ENCODE measurements at places on chromosomes 12 and 14.

DNA sequence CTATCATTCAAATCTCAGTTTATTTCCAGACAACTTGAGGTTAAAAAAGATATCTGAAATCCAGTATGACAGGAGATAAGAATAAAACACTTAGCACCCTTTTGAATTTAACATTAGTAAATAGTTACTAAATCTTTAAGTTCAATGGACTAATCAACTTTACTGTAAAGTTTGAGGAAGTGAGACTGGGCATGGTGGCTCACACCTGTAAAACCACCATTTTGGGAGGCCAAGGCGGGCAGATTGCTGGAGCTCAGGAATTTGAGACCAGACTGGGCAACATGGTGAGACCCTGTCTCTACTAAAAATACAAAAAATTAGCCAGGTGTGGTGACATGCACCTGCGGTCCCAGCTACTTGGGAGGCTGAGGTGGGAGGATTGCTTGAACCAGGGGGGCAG lies 40.3 kb upstream of the CERS5 start:
- DNase-seq: no peak

DNA sequence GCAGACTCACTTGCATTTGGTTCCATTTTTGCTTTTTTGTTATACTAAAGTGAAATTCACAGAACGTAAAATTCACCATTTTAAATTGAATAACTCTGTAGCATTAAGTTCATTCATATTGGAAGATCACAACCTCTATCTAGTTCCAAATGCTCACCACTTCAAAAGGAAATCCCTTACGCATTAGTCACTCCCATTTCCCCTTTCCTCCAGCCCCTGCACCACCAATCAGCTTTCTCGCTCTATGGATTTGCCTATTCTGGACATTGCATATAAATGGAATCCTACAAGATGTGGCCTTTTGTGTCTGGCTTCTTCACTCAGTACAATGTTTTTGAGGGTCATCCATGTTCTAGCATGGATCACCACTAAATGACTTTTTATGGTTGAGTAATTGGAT lies 294.5 kb downstream of the KSR2 start:
- DNase-seq: no peak

DNA sequence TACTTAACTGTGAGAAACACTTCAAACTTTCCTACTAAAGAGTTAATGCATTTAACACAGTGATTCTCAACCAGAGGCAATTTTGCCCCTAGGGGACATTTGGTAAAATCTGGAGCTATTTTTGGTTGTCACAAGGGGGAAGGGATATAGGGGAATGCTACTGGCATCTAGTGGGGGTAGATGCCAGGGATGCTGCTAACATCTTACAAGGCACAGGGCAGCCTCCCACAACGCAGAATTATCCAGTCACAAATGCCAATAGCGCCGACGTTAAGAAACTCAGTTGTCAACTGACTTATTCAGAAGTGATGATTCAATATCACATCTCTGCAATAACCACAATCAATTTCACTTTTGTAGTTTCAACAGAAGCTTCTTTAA lies 2.0 kb downstream of the EEA1 start:
- DNase-seq: peak; percentile 84

GRCh38 chr12:91163116-91163515 lies 19.5 kb downstream of the DCN start:
- no peak for DNase-seq

- no peak for DNase-seq
Observed at GRCh38 chr12:8781381-8782127, 40.9 kb upstream of the A2ML1 start.

- DNase-seq: no peak
Observed at GRCh38 chr14:104665657-104666522, 23.5 kb upstream of the INF2 start.

- no peak for DNase-seq
Observed at GRCh38 chr14:81519200-81520011, 14.2 kb downstream of the SEL1L start.

- no peak for DNase-seq
Observed at GRCh38 chr14:100115726-100116125, 43.7 kb downstream of the DEGS2 start.

GRCh38 chr12:89390802-89391673 lies 38.7 kb upstream of the DUSP6 start:
- DNase-seq: peak; percentile 97

- DNase-seq: peak; percentile 36
Observed at GRCh38 chr12:92094751-92095161, 50.9 kb downstream of the BTG1 start.

- DNase-seq: no peak
Observed at GRCh38 chr12:15146585-15146984, 74.6 kb downstream of the RERG start.

DNA sequence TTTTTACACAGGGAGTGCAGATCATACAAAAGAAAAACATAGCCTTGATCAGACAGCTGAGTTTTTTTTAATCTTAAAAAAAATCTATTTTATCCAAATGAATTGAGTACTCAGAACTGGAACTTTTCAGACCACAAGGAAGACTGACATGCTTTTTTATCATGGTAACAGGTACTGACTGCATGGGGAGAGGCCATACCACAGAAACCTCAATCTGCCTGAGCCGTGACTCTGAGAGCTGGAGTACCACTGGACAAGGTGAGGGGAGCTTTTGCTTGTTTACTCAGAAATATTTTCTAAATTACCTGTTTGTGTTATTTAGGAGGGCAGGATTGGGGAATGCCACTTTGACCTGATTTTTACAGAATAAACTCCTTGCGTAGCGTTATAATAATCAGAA lies 143.9 kb downstream of the ALX1 start:
- DNase-seq: no peak

DNA sequence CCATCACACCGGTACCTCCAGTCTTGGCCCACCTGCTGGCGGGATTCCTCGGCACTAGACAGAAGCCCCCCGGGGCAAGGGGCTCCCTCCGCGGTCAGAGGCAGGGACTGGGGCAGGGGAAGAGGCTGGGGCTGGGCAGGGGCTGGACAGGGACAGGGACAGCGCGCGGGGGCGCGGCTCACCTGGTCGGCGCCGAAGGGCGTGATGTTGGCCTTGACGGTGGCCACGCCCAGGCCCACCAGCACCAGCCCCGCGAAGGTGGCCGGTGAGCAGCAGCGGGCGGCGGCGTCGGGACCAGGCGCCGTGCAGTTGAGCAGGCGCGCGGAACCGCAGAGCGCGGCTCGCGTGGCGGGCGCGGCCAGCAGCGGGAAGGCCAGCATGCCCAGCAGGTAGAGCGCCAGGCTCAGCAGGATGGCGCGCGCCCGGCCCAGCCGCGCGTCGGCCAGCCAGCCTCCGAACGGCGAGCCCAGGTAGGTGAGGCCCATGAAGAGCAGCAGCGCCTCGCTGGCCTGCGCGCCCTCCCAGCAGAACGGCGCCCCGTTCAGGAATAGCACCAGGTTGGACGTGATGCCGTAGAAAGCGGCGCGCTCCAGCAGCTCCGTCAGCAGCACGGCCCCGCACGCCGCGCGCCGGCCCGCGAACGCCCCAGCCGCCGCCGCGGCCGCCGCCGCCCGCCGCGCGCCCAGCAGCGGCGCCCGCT lies 392 bp downstream of the SLC15A4 start:
- DNase-seq: no peak

DNA sequence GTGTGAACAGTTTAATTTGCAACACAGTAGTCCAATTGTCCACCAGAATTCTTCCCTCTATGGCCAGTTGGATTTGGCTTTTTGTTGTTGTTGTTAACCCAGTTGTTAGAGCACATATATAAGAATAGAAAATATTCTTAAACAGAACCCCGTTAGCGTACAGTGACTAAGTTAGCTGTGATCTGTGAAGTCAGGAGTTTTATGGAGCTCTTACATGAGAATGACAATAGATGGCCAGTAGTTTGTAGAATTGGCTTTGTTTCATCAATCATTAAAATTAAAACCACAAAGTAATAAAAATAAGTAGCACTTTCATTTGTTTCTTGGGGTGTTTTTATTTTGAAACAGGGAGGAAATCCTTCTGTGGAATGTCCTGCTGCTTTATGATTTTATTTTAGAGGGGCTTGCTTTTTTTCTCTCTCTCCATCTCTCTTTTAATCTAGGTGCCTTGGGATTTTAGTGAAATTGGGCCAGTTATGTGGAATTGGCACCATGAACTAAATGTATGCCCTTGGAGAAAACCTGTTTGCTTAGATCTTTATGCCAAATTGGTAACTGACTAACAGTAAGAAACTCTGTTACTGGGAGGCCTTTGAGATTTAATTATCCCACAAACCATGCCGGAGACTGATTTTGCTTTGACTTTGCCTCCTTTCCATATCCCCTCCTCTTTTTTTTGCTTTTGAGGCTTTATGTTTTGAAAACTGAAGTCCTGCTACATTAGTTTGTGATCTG lies 22.9 kb downstream of the FBXW8 start:
- no peak for DNase-seq

GRCh38 chr12:50016501-50017475 lies 8.5 kb downstream of the RACGAP1 start:
- DNase-seq: peak; percentile 81

DNA sequence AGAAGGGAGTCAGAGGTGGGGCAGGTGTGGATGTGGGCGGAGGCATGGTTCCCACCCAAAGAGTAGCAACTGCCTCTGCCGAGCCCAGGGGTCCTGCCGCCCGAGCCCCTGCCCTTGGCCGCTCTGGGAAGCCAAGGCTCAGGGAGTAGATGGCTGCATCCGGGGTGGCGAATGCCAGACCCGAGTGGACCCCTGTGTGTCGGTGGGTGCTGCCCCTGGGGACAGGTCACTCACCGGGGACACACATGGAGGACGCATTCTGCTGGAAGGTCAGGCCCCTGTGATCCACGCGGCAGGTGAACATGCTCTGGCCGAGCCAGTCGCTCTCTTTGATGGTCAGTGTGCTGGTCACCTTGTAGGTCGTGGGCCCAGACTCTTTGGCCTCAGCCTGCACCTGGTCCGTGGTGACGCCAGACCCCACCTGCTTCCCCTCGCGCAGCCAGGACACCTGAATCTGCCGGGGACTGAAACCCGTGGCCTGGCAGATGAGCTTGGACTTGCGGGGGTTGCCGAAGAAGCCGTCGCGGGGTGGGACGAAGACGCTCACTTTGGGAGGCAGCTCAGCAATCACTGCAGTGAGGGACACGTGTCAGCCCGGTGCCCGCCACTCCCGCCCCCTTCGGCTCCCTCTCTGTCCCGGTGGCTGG lies 329.0 kb downstream of the TMEM121 start:
- no peak for DNase-seq

GRCh38 chr14:96060186-96060933 lies 21.2 kb downstream of the C14orf132 start:
- no peak for DNase-seq

DNA sequence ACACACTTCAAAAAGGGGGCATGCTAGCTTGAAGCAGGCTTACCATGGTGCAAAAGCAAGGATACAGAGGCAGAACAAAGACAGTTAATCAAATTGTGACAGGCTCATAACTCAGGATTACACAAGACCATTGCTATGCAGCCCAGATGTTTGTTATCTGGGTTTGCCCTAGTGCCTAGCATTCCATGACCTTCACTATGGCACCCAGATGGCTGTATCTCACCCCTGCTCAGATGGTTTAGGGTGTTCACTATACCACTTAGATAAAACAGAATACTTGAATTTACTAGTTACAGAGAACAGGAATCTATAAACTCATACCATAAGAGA lies 56.2 kb downstream of the SDR9C7 start:
- no peak for DNase-seq

- no peak for DNase-seq
Observed at GRCh38 chr12:115129727-115130126, 445.8 kb upstream of the TBX3 start.

DNA sequence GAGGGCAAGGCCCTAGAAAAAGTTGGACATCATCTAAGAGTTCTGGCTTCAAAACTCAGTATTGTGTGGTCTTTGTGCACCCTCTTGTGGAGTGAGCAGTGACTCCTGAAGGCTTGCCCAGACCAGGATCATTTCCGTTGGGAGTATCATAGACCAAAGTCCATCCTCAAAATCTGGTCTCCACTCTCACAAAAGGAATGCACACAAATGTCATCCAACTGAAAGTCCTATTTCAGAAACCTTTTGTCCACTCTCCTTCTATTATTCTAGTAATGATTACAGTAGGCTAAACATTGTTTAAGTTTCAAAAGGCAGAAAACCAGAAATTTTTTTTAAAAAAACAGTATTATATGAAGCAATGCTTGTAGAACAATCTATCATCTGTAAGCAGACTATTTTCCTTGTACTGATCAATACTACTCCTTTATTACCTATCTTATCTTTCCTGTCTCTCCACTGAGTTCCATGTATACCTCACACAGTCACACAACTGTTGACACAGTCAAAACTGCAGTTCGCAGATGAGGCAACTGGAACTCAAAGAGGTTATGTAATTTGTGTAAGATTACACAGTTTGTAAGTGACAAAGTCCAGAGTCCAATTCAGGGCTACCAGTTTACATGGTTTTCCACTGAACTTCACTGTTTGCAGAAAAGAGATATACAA lies 41.4 kb downstream of the COX16 start:
- peak; percentile 64 for DNase-seq

GRCh38 chr12:29581631-29582030 lies 84.1 kb upstream of the OVCH1 start:
- peak; percentile 75 for DNase-seq

DNA sequence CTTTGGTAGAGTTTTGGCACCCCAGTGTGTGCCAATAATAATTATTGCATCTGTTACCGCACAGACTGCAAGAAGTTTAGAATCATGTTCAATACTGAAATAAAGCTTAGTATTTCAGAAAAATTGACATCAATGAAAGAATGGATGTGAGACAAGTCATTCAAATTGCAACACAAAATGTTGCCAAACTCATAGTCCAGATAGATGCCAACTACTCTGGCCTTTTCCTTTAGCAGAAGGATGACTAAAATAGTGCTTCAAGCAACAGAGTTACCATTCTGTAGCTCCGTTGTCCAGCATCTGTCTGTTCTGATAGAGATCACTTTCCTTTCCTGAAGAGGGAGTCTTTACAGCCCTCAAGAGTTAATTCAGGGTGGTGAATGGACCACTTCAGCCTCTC lies 77.5 kb downstream of the LIN7A start:
- DNase-seq: no peak

DNA sequence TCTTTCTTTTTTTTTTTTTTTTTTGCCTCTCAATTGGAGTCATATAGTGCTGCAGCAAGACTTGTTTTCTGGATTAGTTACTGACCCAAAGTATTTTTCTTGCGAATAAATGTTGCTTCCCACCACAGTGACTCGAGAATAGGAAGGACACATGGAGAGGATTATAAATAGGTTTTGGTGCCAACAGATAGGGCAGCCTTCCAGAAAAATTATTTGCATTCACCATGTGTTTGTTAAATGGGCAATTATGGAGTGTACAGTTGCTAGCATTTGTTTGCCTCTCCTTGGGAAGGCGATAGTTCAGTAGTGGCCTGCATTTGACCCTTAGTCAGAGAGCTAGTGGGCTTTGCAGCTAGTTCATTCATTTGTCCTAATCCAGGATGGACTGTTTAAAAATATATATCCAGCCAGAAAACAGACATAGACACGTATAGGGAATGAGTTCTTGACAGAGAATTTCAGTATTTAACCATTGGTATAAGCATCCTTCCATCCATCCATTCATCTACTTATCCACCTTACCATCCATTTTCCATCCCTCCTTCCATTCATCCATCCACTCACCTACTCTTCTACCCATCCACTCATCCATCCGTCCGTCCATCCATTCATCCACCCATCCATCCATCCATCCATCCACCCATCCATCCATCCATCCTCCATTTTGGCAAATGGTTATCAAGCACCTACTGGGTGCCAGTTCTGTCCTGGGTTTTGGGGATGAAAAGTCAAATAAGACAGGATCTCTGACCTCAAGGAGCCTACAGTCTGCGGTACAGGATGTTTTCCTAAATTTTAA lies 67.5 kb downstream of the CHST11 start:
- peak; percentile 14 for DNase-seq

- peak; percentile 9 for DNase-seq
Observed at GRCh38 chr12:94305130-94305957, 154.3 kb downstream of the CEP83 start.

All from LHCN-M2 (cell line).